ENCODE measurements at places on chromosomes 1 and 21.

DNA sequence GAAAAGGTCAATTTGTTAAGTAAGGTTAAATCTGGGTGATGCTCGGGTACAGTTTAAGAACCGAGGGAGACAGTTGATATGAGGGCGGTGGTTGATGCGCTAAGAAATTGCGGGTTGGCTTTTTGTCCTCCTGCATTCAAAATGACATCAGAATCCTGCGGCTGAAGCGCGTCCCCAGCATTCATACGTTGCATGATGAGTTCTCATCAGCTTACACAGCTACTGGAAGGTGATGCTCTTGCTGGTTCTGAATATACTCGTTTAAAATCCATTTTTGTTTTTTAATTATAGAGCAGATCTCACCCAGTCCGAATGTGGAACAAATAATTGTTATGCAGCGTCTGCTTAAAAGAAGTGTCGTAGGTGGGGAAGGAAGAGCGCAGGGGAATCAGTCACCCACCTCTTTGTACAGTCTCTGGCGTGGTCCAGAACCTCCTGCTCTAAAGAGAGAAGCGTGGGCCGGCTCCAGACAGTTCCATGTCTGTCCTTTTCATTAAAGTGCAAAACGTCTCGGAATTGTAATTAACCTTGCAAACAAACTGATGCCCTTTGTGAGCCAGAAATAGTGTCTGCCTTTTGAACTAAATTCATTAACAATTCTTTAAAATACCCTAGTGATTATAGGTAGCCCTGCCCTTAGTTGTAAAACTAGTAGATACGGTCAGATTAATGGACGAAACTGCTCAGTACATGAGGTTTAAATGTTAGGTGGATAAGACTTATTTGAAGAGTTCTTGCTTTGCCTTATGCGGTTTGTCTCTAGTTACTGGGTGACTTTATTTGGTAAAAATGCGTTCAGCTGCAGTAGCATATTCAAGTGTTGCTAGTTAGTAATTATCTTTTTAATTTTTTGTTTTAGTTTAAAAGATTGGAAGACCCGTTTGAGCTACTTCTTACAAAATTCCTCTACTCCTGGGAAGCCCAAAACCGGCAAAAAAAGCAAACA, 741 bp downstream of the RGS2 start:
- peak; percentile 70 for DNase-seq

DNA sequence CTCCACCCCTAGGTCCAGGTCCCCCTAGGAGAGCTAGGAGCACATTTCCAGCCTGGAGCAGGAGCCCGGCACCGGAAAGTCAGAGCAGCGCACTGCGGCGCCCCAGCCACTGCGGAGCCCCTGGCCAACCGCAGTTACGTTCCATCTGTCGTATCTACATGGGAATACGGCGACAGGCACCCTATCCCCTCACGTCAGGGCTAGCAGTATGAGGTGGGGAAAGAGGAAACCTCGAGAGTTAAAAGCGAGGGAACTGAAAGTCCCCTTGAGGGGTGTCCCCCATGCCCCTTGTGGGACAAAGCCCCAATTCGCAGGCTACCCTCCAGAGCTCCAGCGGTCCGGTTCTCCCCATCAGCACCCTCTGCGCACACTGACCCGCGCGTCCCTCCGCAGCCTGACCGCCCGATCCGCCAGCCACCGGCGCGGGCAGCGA, 995 bp downstream of the COLGALT2 start:
- DNase-seq: peak; percentile 84

GRCh38 chr1:36027766-36028165, 56.1 kb upstream of the TEKT2 start:
- no peak for DNase-seq

GRCh38 chr21:26064506-26064905, 106.1 kb downstream of the APP start:
- no peak for DNase-seq

Measured in NCI-H446 (cell line).